Brain microvascular endothelial cell (primary cell): ENCODE measurements at places on chromosomes 7 and 10.

- no peak for DNase-seq
Measured at GRCh38 chr7:131294553-131294952, 33.1 kb upstream of the MKLN1 start.

DNA sequence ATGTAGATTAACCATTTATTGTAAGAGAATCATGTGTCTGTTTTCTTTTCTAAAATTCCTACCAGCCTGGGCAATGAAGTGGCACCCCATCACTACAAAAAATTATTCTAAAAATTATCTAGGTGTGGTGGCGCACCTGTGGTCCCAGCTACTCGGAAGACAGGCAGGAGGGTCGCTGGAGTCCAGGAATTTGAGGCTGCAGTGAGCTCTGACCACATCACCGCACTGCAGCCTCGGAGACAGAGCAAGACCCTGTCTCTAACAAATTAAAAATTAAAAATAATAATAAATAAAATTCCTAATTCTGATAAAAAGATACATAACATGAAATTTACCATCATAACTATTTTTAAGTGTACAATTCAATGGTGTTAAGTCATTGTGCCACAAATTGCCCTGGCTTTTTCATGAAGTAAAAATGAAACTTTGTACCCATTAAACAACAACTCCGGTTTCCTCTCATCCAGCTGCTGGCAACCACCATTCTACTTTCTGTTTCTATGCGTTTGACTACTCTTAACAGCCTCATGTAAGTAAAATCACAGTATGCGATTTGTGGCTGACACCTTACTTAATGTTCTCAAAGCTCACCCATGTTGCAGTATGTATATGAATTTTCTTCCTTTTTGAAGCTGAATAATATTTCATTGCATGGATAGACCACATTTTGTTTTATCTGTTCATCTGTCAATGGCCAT is 20.6 kb upstream of the USP6NL start:
- no peak for DNase-seq

- DNase-seq, result no peak
Measured at GRCh38 chr7:101564778-101565211, 64.3 kb downstream of the MYL10 start.

- no peak for DNase-seq
Measured at GRCh38 chr10:93062514-93063143, 2.0 kb downstream of the CYP26C1 start.

GRCh38 chr7:129605960-129606614 is 5.4 kb upstream of the NRF1 start:
- DNase-seq, result no peak

DNA sequence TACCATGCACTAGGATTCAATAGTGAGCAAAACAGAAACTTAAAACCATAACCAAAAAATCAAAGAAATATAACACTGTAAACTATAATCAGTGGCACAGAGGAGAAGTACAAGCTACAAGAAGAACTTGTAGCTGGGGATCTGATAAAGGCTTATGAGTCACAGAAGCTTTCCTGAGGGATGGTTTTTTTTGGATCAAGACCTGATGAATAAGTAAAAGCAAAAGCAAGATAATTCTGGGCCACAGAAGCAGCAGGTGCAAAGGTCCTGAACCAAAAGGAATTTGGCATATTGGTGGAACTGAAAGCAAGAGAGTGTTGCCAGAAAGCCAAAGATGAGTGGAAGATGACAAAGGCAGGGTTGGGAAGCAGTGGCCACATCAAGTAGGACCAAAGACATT is 37.4 kb upstream of the BET1 start:
- peak; percentile 82 for DNase-seq

- no peak for DNase-seq
Measured at GRCh38 chr10:7544203-7544602, 122.6 kb downstream of the ITIH5 start.
